ENCODE measurements at places on chromosomes 11 and 22.
A peak's percentile ranks its signal among the peaks of the same experiment; 100 is the strongest.

GRCh38 chr11:47914743-47915142 is 65.6 kb upstream of the PTPRJ start:
- no peak for DNase-seq

- DNase-seq = no peak
These were observed 11.0 kb upstream of the SHANK2 start for GRCh38 chr11:71263386-71263785.

DNA sequence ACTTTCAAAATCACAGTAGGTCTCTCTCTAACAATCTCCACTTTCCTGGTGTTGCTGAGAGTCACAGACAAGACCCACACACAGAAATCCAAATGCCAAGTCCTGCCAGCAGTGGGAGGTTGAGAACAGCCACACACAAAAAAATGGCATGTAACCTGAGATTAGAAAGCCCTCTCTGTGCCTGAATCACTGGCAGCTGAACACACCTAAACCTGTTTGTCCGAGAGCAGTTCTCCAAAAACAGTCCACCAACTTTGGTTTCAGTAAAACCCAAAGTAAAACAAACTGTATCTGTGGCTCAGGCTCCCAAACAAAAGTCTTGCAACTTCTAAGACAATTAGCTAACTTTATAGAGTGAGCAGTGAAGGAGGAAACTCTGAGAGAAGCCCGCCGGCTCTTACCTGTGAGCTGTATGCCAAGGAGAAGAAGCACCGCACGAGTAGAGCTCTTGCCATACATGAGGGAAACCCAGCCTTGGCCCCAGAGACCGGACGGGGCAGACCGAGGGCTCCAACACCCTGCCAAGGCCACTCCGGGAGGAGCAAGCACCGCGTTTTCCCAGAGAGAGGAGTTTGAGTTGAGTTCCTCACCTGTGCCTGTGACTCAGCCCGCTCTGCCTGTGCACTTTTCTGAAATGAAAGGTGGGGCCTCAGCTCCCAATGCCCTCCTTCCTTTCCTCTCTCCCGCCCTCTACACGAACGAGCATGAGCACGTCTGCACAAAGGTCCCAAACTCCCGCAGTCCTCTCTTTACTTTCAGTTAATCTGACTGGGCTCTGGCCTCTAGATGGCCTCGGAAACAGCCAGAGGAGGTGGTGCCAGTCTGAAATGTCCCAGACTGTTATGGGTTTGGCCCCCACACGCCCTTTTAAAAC is at the start of gene MPZL2:
TSS of gene MPZL2 (minus strand) at position 603 of the 874 bp plus-strand sequence. CDS start at position 459, 144 bp downstream.
- no peak for DNase-seq

- peak; percentile 96 for DNase-seq
These were observed 6.0 kb upstream of the MAPK11 start for GRCh38 chr22:50276143-50276542.

- DNase-seq = no peak
These were observed 92.3 kb upstream of the TEAD1 start for GRCh38 chr11:12581923-12582322.

GRCh38 chr11:127452533-127452932 is 452.0 kb upstream of the KIRREL3 start:
- no peak for DNase-seq

GRCh38 chr11:69333149-69333710 is 39.3 kb downstream of the MYEOV start:
- DNase-seq = no peak

DNA sequence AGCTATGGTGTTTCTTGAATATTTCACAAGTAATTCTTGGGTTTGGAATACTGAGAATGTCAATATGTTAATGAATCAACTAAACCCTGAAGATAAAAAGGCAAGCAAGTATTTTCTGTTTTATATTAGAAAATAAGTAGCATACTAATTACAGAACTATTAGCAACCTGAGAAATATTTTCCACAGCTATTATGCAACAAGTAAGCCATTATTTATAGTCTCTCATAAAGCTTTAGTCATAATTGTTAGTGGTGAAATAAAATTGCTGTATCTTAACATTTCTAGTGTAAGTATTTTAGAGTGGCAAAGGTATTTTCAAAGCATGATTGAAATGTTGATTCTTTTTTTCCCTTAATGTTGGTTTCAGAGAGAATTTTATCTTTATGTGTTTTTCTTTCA is 53.3 kb downstream of the FAR1 start:
- no peak for DNase-seq

- DNase-seq = no peak
These were observed 19.4 kb upstream of the PHOX2A start for GRCh38 chr11:72263361-72263760.

DNA sequence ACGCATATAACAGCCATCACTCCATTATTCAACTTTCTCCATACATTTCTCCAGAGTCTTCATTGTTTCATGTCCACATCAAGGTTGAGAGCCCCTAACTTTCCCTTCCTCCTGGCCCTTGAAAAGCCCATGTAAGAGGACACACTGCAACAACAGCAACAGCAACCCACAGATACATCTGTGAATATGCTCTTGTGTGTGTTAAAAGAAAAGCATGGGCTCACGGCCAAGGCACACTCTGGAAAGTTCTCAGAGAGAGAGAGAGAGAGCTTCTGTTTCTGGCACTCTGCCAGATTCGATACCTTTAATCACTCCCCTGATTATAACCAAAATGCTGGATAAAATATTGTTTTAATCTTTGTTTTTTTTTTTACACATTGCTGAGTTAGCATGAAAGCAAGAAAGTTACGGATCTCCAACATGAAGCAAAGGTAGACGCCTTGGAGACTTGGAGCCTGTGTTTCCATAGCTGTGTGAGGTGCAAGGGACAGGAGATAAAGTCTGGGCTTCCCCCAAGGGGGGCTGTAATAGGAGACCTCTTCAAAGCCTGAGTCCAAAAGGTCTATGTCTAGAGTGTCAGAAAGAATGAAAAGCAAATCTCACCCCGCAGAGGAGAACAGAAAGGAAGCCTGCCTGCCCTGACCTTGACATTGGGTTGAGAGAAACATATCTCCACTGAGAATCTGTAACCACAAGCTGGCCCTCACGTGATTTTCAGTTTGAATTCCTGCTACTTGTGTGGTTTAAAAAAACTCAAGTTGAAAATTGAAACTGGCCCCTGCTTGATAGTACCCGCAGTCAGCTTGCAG is 33.7 kb upstream of the MPPED1 start:
- DNase-seq = no peak

DNA sequence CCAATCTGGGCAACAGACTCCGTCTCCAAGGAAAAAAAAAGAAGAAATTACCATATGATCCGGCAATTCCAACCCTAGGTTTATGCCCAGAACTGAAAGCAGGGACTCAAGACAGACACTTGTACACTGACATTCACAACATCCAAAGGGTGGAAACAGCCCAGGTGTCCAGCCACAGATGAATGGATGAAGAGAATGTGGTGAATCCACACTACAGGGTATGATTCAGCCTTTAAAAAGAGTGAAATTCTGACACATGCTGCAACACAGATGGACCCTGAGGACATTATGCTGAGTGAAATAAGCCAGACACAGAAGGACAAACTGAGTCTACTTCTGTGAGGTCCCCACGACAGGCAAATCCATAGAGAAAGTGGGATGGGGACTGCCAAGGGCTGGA is 43.9 kb downstream of the SGSM3 start:
- no peak for DNase-seq

DNA sequence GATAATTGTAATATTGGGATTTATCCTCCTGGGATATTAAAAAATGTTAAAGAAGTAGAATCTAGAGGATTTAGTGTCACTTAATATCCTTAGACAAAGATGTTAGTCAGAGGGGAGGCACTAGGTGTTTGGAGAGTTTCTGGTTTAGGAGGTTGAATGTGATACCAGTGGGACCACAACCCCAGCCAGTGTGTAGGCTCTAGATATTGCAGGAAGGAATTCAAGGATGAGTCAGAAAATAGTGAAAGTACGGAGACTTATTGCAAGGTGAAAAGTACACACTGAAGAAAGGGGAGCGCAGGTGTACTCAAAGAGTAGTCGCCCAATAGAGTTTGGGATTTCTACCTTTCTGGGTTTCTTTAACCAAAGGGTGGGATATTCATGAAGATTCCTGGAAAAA is 5.7 kb upstream of the TMEM41B start:
- DNase-seq = no peak

- DNase-seq = no peak
These were observed 138.1 kb upstream of the E2F8 start for GRCh38 chr11:19378814-19379213.

DNA sequence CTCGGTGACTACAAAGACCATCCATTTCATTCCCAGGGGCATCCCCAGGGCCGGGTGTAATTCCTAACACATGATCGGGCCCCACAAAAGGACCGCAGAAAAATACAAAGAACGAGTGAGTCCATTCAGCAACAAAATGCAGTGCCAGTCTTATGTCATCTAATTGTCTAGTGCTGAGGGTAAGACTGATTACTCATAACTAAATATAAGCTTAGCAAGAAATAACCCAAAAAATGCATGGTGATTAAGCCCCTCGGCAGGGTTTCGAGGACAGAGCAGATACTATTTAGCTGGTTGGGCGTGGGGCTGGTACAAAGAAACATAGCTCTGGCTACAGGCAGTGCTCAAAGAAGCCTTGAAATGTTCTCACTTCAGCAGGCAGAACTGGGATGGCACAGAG is 1078.9 kb downstream of the OPCML start:
- DNase-seq = no peak

GRCh38 chr11:10414659-10415058 is 40.4 kb upstream of the AMPD3 start:
- no peak for DNase-seq

- DNase-seq = no peak
These were observed 213.3 kb downstream of the MYO18B start for GRCh38 chr22:25955323-25955722.

GRCh38 chr11:61037441-61038093 is 64.7 kb upstream of the CD5 start:
- no peak for DNase-seq

DNA sequence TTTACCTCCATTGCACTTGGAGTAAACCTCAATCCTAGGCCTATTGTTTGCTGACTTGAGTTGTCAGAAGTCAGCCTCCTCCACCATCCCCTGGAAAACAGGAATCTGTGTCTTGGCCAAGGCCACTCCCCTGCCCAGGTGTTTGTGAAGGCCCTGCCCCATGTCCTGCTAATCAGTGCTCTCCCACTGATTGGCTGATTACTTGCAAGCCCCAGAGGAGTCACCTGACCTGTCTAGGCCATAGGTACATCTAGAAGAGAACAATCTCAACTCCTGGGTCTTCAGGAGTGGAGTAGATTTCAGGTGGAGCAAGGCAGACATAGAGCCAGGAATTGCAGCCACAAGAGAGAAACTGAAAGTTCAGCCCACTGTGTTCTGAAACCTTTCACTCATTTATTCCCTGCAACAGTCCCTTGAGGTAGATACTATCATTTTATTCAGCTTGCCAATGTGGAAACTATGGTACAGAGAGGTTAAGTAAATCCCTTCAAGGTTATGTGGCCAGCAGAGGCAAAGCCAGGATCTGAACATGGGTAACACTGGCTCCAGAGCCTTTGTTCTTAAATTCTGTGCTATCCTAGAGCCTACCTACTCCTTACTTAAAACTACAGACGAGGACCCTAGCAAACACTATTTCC is 10.4 kb downstream of the OAF start:
- no peak for DNase-seq

- DNase-seq = no peak
These were observed 130.6 kb downstream of the ETS1 start for GRCh38 chr11:128456566-128457268.

GRCh38 chr22:44721213-44721612 is 19.2 kb downstream of the PRR5 start:
- no peak for DNase-seq

DNA sequence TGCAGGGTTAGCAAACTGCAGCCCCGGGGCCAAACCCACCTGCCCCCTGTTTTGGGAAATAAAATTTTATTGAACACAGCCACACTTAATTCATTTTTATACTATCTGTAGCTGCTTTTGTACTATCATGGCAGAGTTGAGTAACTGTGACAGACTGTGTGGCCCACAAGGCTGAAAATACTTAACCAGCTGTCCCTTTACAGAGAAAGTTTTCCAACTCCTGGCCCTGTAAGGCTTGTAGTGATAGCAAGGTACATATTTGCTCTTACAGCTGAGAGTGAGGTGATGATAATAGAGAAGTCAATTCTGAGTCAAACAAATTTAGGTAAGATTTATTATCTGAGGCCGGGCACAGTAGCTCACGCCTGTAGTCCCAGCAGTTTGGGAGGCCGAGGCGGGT is 87.4 kb upstream of the SLC6A5 start:
- DNase-seq = no peak

DNA sequence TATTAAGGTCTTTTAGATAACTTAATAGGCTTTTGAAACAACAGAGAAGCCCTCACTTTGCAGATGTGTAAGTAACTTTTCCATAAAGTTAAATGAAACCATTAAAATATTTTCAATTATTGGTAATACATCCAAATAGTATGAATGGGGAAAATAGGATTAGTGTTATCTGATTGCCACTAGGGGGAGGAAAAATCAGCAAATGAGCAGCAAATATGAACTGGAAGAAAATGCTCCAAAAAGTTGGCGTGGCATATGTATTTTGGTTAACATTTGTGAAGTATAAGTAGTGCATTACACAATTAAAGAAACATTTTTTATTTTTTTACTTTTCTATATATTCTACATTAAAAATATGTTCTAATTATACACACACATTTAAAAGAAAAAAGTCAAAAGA is 259.8 kb upstream of the ANO5 start:
- no peak for DNase-seq

DNA sequence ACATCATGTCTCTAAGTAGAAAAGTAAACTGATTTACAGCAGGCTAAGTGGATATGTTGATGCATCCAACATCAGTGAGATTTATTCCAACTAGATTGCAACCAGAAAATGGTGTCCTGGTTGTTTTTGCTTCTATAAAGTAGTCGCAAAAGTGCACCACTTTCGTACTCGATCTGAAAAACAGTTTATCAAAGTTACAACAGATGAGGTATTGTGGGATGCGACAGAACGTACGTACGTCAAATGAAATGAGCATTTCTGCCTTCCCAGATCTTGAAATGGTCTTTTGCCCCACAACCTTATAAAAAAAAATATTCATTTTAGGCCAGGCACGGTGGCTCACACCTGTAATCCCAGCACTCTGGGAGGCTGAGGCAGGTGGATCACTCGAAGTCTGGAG is 13.7 kb downstream of the GRAP2 start:
- no peak for DNase-seq

DNA sequence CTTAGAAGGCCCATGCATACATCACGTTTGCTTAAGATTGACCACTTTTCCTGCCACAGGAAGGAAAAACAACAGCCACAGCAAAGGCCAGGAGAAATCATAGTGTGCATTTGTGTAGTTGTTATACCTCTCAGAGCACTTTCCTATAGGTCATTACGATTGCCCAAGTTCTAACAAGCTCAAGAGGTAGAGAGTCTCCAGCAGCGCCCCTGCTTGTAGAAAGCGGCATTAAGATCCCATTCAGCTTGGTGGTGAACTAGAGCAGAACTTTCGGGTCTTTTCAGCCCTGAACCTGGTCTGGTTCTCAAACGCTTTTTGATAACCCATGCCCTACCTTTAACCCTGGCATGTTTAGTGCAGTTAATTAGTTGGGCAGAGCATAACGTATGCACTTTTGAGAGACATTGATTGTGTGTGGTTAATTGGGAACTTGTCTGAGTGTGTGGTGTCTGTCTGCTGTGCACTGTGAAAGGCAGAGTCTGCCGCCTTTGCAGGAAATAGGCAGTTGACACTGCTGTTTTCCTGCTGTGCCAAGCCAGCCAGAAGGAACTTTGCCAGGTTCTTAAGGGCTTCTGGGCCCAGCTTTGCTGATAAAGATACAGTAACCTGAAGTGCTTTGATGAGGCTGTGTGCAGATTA is 109.9 kb upstream of the CLMP start:
- DNase-seq = no peak
